ENCODE measurements at places on chromosomes 2 and 18. TPM values are rescaled to one million over a fixed set of nuclear protein-coding genes. Genes with fewer than 3 reads are reported as not detected.

ZC3H8 gene
- total RNA-seq, result 18.3 TPM

PCARE gene
- not detected for total RNA-seq

LAMA3 gene
- total RNA-seq, result 17.5 TPM

ZNF516 gene
- total RNA-seq, result 29.7 TPM

IL36B gene
- total RNA-seq, result not detected

TMEM163 gene
- not detected for total RNA-seq

EML6 gene
- 1.5 TPM for total RNA-seq

GDF7 gene
- 0.20 TPM for total RNA-seq

CDH19 gene
- total RNA-seq, result 57.1 TPM

KIAA2012 gene
- not detected for total RNA-seq

GRCh38 chr2:221124532-221125240 is 447.4 kb downstream of the EPHA4 start:
- H3K36me3 ChIP-seq, result no peaks in the 10 kb centered on the region
- no peak for DNase-seq
- H3K4me3 ChIP-seq, result no peak overlapping the region
- no peak overlapping the region for H3K27ac ChIP-seq
- H3K4me1 ChIP-seq, result no peaks in the 10 kb centered on the region

GRCh38 chr2:30629866-30630265 is 177.4 kb downstream of the CAPN13 start:
- DNase-seq, result no peak
- no peak overlapping the region for H3K4me3 ChIP-seq
- no peaks in the 10 kb centered on the region for H3K27me3 ChIP-seq

- no peaks in the 10 kb centered on the region for H3K4me1 ChIP-seq
- no peaks in the 10 kb centered on the region for H3K36me3 ChIP-seq
- H3K27ac ChIP-seq, result no peak overlapping the region
- H3K4me3 ChIP-seq, result no peak overlapping the region
These were observed 52.7 kb downstream of the ADD2 start for GRCh38 chr2:70715071-70715985.

GRCh38 chr18:61851279-61851678 is 41.5 kb downstream of the RNF152 start:
- H3K4me3 ChIP-seq, result no peak overlapping the region
- no peaks in the 10 kb centered on the region for H3K4me1 ChIP-seq
- H3K36me3 ChIP-seq, result no peaks in the 10 kb centered on the region
- no peak for DNase-seq

DNA sequence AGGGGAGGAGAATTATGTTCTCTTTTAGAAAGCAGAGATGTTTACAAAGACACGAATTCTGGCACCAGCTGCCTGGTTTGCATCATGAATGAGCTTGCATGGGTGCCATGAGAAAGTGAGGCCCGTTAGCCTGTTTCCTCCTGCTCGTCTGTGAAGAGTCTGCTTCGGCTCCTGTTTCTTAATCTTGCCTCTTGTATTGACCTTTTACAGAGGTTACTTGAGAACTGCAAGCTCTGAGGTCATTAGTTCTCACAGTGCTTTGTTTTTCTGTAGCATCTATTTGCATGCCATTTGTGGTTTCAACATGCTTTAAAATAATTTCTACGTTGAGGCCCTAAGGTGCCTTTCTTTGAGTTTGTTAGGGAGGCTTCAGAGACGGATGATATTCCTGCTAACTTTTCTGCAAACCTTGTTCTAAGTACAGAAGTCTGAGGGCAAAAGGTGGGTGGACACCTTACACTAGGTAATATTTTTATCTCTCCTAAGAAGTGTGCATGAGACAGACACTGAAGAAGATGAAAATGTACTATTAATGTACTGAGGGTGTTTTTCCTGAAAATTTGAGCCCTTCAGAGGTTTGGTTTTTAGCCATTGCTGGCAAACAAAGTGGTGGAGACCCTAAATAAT is 53.4 kb upstream of the LINC00305 start:
- H3K27ac ChIP-seq, result no peak overlapping the region
- H3K27me3 ChIP-seq, result no peaks in the 10 kb centered on the region
- H3K36me3 ChIP-seq, result no peaks in the 10 kb centered on the region
- H3K4me3 ChIP-seq, result no peak overlapping the region
- H3K4me1 ChIP-seq, result no peaks in the 10 kb centered on the region

- H3K4me3 ChIP-seq, result no peak overlapping the region
- peak; percentile 66 for DNase-seq
- no peak overlapping the region for H3K27ac ChIP-seq
- peaks cover 100% of the 10 kb centered on the region for H3K27me3 ChIP-seq
These were observed 2.1 kb upstream of the SLC30A3 start for GRCh38 chr2:27264753-27265535.

DNA sequence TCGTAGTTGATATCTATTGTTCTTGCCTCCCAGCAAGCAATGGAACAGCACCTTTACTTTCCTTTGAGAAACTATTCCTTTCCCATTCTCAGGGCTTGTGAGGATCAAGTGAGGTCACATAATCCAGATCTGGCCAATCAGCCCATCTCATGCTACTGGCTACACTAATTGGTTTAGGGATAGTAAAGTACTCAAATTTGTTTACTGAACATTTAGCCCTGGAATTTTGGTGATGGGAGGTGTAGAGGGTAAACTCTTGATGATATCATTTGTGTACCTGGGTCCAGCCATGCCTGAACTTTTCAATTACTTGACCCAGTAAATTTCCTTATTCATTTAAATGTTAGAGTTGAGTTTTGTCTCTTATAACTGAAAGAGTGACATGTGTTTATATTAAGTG is 195.8 kb upstream of the TNP1 start:
- no peak overlapping the region for H3K4me3 ChIP-seq
- DNase-seq, result no peak
- no peaks in the 10 kb centered on the region for H3K27me3 ChIP-seq
- H3K36me3 ChIP-seq, result no peaks in the 10 kb centered on the region

DNA sequence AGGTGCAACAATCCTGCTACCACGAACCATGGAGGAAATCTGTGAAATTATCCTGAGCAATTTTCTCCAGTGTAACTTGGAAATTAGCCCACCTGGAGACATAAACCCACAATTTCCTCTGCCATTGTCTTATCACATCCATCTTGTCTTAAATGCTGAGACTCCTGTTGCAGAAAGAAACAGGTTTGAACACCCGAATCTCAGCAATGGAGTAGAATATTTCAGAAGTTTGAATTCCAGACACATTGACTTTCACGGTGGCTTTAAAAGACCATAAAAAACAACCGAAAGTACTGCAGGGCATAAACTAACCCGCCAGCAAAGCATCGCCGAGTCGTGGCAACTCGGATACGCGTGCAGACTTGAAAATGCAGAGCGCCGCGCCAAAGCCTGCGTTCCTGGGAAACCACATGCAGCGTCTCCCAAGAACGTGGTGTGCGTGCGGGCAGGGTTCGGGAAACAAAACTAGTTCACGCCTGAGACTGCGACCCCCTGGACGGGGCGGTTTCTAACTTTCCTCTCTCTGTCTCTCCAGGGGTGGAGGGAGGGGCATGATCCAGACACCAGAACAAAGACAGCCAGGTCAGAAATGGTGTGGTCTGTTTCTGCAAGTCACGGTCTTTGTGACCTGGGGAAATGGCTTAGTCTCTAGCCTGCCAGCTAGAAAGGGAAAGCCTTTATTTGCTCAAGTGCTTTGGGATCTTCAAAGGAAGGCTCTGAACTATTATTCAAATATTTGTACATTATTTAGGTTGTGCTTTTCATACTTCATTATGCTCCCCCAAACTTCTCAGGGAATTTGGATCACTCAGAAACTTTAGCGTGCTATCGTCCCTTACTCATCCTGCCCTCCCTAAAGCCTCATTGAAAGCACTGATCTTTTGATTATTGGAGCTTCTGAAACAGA is 26.9 kb upstream of the KCTD1 start:
- no peaks in the 10 kb centered on the region for H3K36me3 ChIP-seq
- DNase-seq, result peak; percentile 32
- H3K27me3 ChIP-seq, result peaks cover 35% of the 10 kb centered on the region

- no peaks in the 10 kb centered on the region for H3K4me1 ChIP-seq
- no peaks in the 10 kb centered on the region for H3K27me3 ChIP-seq
- H3K36me3 ChIP-seq, result no peaks in the 10 kb centered on the region
- H3K27ac ChIP-seq, result no peak overlapping the region
- DNase-seq, result no peak
These were observed 59.0 kb upstream of the LDLRAD4 start for GRCh38 chr18:13159579-13159978.

- H3K36me3 ChIP-seq, result no peaks in the 10 kb centered on the region
- DNase-seq, result no peak
- H3K4me1 ChIP-seq, result no peaks in the 10 kb centered on the region
- H3K27ac ChIP-seq, result no peak overlapping the region
These were observed 299.1 kb upstream of the SLC14A2 start for GRCh38 chr18:45316127-45316526.

- H3K4me3 ChIP-seq, result no peak overlapping the region
- H3K36me3 ChIP-seq, result no peaks in the 10 kb centered on the region
- DNase-seq, result no peak
- no peaks in the 10 kb centered on the region for H3K27me3 ChIP-seq
- H3K4me1 ChIP-seq, result no peaks in the 10 kb centered on the region
These were observed 128.4 kb upstream of the CBLN2 start for GRCh38 chr18:72672364-72673184.

- no peaks in the 10 kb centered on the region for H3K27me3 ChIP-seq
- H3K4me1 ChIP-seq, result no peaks in the 10 kb centered on the region
- DNase-seq, result no peak
- no peak overlapping the region for H3K4me3 ChIP-seq
- no peak overlapping the region for H3K27ac ChIP-seq
These were observed 404.0 kb upstream of the MYT1L start for GRCh38 chr2:2735041-2735440.

- DNase-seq, result no peak
- no peak overlapping the region for H3K27ac ChIP-seq
- H3K4me3 ChIP-seq, result no peak overlapping the region
- H3K27me3 ChIP-seq, result no peaks in the 10 kb centered on the region
- H3K36me3 ChIP-seq, result no peaks in the 10 kb centered on the region
These were observed 67.4 kb downstream of the SH3YL1 start for GRCh38 chr2:196406-196805.

All from transverse colon (tissue), 4 donors.